Osteoblast (primary cell): ENCODE measurements at places on chromosomes 7 and 10. TPM values are rescaled to one million over a fixed set of nuclear protein-coding genes. Genes with fewer than 3 reads are reported as not detected.
A peak's percentile ranks its signal among the peaks of the same experiment; 100 is the strongest.

Gene PRLHR
- not detected in 2 replicates for total RNA-seq

Gene AGMO
- under 0.01 and 1.2 TPM in 2 replicates for total RNA-seq

DNA sequence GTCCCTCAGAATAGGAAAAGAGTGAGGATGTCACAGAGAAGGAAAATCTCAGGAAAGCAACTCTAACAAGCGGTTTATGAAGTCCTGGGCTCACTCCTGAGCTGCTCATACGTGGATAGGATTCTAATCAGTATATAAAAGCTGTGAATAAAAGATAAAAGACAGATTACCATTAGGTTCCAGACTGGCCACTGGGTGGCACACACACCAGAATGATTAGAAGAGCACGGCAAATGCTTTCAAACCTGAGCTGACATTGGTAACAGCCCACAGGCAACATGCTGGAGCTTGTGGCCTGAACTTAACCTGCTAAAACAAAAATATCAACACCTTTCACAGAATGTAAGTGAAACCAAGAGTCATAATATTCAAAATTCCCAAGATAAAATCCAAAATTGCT, 370.8 kb downstream of the GRID1 start:
- no peak for DNase-seq

- no peak for DNase-seq
These were observed 122.8 kb downstream of the THSD7A start for GRCh38 chr7:11709196-11709595.

DNA sequence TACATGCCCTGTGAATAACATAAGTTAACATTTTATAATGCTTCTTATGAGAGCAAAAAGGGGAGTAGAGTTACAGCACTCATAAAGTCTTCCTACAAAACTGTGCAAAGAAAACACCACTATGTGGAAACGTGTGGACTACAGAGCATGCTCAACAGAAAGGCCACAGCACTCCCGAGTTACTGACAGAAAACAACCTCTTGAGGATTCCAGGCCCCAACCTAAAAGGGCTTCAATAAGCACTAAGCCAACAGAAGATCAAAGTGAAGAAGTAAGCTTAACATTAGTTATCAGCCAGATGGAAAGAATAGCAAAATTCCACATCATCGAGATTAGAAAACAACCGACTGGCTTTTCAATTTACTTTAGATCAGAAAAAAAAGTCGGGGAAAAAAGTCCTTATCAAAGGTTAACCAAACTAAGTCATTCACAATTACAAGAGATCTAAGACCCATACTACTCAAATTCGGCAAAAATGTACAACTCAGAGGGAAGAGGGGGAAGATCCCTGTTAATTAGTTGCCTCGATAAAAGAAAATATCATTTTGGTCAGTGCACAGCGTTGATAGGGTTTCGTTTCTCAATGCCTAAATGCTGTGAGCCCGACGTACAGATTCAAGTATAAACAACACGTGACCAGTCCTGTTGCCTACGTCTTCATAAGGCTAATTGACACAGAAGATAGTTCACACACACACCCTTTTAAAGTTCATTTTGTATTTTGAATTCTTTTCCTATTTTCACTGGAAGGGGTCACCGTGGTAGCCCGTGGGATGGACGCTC, 1.4 kb downstream of the KBTBD2 start:
- DNase-seq, result peak; percentile 66

Gene CTAGE8
- 1.4 and 2.4 TPM in 2 replicates for total RNA-seq

DNA sequence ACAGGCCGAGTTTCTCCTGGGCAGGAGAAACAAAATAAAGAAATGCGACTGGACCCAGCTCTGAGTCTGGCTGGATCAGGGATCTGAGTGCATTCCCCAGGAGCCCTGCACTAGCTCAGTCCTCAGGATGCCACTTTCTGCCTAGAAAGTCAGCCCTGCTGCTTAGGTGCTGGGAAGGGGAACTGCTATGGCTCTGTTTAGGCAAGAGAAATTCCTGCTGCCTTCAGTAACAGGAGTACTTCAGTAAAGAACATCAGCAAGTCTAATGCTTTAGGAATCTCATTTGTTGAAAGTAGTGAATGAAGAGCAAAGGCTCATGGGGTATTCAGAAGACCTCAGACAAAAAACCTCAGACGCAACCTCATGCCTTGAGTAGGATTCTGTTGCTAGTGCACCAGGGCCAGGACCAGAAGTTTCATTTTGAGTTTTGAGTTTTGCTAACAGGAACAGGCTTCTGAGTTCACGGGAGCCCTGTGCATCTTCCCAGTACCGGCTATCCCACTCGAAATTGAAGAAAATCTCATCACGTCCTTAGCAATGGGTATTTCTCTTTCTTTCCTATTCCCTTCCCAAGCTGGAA, 170.8 kb upstream of the CDCA7L start:
- DNase-seq, result no peak

Gene KIF11
- total RNA-seq, result 4.0 and 5.3 TPM in 2 replicates

Gene IFIT1
- 19.7 and 34.4 TPM in 2 replicates for total RNA-seq

GRCh38 chr7:131500357-131500756, 56.1 kb downstream of the PODXL start:
- DNase-seq, result no peak

DNA sequence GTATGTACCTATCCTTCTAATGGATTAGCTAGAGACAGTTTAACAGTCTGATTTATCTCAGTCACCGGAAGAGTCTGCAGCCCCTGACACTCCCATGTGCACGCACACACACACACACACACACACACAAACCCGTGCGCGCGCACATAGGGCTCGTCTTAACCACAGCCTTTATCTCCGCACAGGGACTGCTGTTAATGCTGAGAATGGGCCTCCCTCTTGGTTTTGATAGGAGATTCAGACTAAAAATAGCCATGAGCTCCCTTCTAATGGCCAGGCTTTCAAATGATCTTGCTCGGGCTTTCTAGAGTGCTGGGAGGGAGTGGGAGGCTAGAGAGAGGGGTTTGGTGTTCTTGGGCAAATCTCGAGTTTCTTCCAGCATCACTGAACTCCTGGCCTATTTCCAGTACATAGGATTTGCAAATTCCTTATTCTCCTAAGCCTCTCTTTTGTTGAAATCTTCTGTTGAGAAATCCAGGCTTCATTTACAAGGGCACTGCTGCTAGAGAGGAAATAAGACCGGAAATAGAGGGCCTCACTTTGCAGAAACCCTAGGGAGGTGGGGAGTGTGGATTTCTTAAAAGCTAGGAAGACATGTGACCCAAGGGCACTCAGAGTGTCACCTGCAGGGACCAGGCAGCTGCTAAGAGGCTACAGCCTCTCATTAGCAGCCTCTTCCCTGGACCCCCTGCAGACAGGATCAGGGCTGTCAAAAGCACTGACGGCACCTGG, 2.4 kb downstream of the TMEM72 start:
- DNase-seq, result no peak

- no peak for DNase-seq
These were observed 63.0 kb downstream of the PIP4K2A start for GRCh38 chr10:22651276-22651980.

Gene TYSND1
- 13.0 and 15.6 TPM in 2 replicates for total RNA-seq

Gene ARPC1B
- 248 and 273 TPM in 2 replicates for total RNA-seq

DNA sequence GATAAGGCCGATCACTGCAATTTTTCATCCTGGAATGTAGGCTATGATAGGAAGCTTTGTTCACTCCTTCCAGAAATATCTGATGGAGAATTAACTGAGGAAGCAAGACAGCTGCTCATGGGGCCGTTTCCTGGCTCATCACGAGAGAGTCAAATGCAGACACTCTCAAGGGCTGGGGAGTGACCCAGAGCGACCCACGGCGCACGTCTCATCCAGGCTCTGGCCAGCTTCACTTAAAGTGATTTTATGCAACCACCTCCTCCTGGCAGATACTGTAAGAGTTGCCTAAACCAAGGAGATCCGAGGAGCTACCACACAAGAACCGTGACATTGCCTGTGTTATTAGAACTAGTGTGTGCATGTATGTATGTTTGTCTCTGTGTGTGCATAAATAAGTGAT, 530.8 kb downstream of the TCERG1L start:
- no peak for DNase-seq

GRCh38 chr10:3173171-3173878, 743 bp upstream of the PITRM1 start:
- no peak for DNase-seq

Gene SMO
- total RNA-seq, result 19.9 and 23.9 TPM in 2 replicates

Gene CALML3
- not detected in 2 replicates for total RNA-seq

Gene GALNT17
- total RNA-seq, result 0.29 and 0.36 TPM in 2 replicates

DNA sequence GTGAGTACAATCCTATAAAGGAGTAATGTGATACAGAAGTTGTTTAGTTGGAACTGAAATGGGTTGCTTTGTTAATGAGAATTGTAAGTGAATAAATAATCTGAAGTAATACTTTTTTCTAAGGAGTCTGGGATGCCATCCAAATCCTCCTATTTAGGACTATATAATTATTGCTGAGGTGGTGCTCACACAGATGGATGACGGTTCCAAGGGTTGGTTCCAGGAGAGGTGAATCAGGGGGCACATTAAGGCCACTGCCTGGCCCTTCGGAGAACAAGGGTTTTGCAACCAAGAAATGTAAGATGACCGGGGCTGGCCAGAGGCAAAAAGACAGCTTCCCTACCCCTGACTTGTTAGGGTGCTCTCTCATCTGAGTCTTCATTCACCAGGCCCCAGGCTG, 352.7 kb downstream of the PHTF2 start:
- peak; percentile 67 for DNase-seq

Gene PHYHIPL
- total RNA-seq, result not detected in 2 replicates

Gene FMC1
- total RNA-seq, result 9.0 and 15.3 TPM in 2 replicates

- peak; percentile 19 for DNase-seq
These were observed 13.7 kb downstream of the INPP5A start for GRCh38 chr10:132551093-132551807.

DNA sequence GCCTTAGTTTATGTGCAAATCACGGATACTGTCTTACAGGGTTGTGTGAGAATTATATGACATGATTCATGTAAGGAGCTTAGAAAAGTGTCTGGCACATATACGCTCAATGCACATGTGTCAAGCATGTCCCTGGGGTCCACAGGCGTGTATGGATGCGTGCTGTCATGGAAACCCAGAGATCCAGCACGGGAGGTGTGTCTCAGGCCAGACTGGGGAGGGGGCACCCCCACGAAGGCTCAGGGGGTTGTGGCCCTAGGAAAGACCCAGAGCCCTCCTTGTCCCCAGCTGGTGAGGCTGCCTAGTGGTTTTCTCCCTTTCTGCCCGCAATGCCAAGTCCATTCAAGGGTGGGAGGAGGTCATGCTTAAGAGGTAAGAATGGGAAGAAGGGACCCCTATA, 9.1 kb downstream of the BTBD16 start:
- DNase-seq, result no peak

GRCh38 chr10:23742807-23743206, 303.9 kb downstream of the OTUD1 start:
- DNase-seq, result no peak

Gene XRCC2
- total RNA-seq, result 0.72 and 1.2 TPM in 2 replicates

DNA sequence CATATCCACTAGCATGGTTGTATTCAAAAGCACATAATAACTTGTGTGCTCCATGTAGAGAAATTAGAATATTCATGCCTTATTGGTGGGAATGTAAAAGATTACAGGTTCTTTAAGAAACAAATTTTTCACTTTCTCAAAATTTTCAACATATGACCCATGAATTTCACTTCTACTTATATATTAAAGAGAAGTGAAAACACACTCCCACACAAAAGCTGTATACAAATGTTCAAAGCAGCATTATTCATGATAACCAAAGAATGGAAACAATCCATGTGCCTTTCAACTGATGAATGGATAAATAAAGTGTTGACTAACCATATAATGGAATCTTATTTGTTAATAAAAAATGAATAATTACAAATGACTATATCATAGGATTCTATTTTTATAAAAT, 694.5 kb upstream of the PCDH15 start:
- DNase-seq, result no peak

Gene TEX36
- total RNA-seq, result not detected in 2 replicates

- DNase-seq, result no peak
These were observed 483.7 kb upstream of the LRRN3 start for GRCh38 chr7:110607050-110607857.

GRCh38 chr10:117226813-117227451, 14.0 kb upstream of the SLC18A2 start:
- peak; percentile 74 for DNase-seq

GRCh38 chr10:6269953-6270867, 67.5 kb downstream of the PFKFB3 start:
- DNase-seq, result no peak

GRCh38 chr10:76296957-76297356, 865.5 kb downstream of the LRMDA start:
- no peak for DNase-seq

GRCh38 chr10:81152656-81153055, 615.0 kb downstream of the SH2D4B start:
- DNase-seq, result no peak

Gene MMD2
- not detected in 2 replicates for total RNA-seq

DNA sequence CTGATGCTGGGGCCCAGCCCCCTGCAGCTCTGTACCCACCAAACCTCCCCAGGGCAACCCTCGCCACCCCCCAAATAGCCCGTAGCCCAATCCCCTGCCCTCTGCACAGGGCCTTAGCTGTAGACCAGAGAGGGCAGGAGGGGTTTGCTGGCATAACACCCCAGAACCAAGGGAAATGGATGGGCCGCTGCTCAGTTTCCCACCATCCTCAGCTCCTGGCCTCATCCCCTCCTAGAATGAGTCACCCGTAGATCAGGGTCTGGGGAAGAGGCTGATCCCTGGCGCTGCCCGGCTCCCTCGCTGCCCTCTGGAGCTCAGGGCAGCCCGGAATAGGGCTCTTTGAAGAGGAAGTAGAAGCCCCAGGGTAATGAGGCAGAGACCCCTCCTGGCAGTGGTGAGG, 31.2 kb downstream of the LDB3 start:
- peak; percentile 64 for DNase-seq

- DNase-seq, result peak; percentile 94
These were observed 25.9 kb downstream of the PFKFB3 start for GRCh38 chr10:6228647-6229046.

DNA sequence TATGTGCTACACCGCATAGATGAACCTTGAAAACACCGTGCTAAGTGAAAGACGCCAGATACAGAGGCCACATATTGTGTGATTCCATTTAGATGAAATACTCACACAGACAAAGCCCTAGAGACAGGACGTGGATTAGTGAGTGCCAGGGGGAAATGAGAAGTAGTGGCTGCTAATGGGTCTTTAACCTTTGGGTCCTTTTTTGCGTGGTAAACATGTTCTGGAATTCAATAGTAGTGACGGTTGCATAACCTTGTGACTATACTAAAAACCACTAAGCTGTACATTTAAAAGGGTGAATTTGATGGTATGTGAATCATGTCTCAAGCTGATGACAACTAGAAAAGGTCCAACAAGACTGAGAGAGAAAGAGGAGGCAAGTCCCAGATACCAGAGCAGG, 15.6 kb downstream of the SMKR1 start:
- DNase-seq, result no peak

GRCh38 chr7:22452142-22452959, 47.6 kb downstream of the STEAP1B start:
- DNase-seq, result peak; percentile 52

DNA sequence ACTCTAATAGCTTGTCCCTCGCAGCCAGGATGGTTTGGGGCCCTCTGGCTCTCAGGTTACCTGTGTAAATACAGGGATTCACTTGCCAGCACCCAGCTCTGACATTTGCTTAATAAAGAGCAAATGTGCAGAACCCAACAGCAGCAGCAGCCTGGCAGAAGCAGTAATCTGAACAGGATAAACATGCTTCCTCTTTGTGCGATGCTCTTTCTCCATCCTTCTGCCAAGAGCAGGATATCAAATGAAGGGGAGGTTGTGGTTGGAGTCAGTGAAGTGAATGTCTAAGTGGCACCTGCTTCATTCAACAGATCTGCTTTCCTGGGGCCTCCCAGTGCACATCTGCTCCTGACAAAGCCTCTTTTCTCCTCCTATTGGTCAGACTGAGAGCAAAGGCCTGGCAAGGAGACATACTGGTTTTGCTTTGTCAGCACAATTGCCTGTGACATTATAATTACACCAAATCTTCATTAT, 130.3 kb downstream of the NRF1 start:
- no peak for DNase-seq
